HCT116 (cell line): ENCODE measurements at places on chromosomes 7 and 10.

DNA sequence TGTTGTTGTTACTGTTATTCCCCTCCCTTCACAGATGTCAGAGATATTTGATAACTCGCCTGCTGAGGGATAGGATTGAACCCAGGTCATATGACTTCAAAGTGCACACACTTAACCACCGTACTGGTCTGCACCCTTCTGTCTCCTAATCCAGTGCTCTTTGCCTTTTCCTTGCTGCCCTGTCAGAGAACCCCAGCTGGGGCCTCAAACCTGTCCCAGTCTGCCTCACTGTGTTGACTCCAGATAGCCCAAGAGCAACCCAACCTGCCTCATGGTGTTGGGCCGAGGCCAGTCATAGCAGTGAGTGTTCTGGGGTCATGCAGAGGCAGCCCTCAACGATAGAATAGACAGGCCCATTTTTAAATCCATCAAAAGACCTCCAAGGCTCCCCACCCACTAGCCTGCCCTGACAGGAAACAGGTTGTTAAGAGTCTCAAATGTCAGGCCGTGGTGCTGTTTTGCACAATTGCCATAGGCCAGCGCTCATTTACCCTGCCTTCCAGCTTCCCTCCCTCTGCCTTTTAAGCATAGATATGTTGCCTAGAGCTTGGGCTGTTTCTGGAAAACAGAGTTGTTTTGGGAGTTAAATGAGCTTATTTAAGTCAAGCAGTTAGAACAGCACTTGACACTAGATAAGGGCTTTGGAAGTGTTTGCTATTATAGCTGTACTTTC is 37.0 kb upstream of the PDCD4 start:
- no peak for DNase-seq

DNA sequence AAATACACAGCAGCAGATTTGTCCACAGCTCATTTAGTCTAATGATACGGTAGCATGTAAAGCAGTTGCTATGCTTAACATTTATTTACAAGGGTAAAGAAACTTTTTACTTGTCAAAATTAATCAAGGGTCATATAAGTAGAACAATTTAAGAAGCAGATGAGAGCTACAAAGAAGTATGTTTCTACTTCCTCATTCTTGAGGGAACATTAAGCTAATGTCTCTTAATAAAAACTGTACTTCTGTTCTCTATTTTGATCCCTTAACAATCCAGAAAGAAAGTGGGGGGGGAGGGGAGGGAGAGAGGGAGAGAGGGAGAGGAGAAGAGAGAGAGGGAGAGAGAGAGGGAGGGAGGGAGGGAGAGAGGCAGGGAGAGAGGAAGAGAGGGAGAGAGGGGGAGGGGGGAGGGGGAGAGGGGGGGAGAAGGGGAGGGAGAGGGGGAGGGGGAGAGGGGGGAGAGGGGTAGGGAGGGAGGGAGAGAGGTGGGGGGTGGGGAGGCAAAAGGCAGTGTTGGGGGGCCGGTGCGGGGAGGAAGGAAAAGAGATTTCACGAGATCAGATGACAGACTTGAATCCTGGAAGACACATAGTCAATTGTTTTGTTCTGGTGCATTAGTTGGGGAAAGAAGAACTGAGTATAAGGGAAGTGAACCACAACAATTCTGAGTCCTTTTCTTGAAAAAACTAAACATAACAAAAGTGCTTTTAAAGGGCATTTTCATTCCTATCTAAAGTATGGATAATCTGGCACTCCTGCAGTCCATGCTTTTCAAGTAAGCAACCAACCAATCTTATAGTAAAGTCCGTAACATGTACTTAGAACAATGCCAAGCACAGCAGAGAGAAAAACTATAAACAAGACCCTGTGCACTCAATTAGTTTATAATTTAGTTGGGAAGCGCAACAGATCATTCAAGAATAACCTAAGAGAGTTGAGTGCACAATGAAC is 128.0 kb downstream of the USP6NL start:
- no peak for DNase-seq

- no peak for DNase-seq
Measured at GRCh38 chr7:1706721-1707613, 36.9 kb downstream of the ELFN1 start.

DNA sequence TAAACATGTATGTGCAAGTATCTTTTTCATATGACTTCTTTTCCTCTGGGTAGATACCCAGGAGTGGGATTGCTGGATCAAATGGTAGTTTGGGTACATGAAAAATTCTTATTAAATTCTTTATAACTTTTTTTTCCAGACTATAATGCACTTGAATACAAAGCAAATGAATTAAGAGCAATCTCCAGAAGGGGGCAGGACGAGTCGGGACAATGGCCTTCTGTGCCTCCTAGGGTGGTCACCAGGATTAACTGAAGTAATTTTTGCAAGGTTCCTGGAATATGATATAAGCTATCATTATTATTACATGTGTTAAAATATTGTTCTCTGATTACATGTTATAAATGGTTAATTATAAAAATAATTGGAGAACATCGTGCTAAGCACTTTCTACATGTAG is 127.2 kb downstream of the PPP1R17 start:
- no peak for DNase-seq

DNA sequence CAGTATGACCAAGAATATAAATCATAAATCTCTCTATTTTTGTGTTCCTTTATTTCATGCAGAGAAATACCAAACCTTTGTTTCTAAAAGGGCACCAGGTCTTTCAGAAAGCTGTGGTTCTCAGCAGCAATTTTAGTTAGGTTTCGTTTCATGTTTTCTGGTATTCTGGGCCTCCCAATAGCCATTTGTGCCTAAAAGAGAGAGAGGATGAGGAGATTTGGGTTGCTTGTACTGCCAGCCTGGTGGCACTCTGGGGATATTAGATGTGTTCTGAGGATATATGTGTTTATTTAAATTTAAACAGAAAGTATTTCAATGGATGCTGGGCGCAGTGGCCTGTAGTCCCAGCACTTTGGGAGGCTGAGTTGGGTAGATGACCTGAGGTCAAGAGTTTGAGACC is 471.7 kb downstream of the AUTS2 start:
- DNase-seq, result no peak

- DNase-seq, result no peak
Measured at GRCh38 chr7:157769086-157769485, 432.3 kb downstream of the DNAJB6 start.

DNA sequence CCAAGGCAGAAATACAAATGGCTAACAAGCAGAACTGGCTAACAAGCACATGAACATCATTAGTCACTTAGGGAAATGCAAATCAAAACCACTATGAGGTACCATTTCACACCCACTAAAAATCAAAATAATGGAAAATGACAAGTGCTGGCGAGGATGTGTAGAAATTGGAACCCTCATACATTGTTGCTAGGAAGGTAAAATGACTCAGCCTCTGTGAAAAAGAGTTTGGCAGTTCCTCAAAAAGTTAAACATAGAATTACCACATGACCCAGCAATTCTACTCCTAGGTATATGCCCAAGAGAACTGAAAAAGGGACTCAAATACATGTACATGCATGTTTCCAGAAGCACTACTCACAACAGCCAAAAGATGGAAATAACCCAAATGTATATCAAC is 52.8 kb upstream of the ANAPC16 start:
- no peak for DNase-seq

DNA sequence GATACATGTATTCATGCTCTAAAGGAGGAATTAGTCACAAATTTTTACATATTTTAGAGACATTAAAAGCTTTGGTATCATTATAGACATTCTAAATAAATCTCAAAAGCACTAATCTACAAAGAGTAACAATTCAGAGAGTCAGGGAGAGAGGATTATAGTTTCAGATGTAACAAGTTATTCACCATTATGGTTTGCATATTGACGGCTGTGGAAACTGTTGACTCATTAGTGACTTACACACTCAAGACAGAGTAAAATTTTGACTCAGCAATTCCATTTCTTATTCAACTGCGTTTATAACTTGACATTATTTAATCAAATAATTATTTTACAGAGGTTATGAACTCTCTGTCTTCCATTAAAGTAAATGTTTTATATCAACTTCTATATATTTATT is 95.4 kb upstream of the SEMA3C start:
- DNase-seq, result no peak
